ENCODE measurements at places on chromosomes 6 and 20.

DNA sequence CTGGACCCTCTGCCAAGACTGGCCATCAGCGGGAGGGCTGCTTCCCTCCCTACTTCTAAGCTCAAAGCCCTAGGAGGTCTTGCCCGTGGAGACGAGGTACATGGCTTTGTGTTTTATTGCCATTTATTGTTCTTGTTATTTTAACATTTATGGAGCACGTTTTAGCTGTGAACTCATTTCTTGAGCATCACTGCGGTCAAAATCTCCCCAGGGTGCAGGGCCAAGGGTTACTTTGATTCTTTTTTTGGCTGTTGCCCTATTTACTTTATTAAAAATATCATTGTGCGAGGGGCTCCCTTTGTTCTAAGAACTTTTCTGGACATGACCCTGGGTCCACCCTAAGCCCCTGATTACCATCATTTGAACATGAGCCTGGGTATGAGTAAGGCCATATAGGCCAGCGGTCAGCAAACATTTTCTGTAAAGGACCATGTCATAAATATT lies 51.6 kb downstream of the EYA2 start:
- DNase-seq = no peak

DNA sequence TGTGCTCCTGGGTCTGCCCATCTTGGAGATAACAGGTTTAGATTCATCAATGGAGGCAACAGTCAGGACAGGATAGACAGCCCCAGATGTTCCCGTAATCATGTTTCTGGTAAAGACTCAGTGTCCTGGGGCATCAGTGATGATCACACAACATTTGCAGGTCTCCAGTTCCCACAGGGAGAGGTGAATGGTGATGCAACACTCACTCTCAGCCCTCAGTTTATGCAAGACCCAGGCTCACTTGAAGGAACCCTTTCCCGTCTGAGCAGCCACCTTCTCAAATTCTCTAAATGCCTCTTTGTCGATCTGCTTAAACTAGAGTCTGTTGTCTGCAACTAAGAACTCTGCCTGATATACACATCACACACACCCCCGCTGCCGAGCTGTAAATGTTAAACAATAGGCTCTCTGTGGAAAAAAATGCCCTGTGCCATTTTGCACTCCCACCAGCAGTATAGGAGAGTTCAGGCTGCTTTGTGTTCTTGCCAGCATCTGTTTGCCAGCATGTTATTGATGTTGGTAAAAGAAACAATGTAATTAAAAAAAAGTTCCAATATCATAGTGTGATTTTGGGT lies 30.1 kb upstream of the SCP2D1 start:
- DNase-seq = no peak

- DNase-seq = no peak
These were observed 28.0 kb downstream of the RREB1 start for GRCh38 chr6:7135755-7136154.

GRCh38 chr6:85449818-85450759 lies at the start of gene NT5E:
Gene NT5E (plus strand): TSS chr6:85450083. CDS start chr6:85450140, 57 bp downstream.
- peak; percentile 87 for DNase-seq

- no peak for DNase-seq
These were observed at the start of gene COL19A1 for GRCh38 chr6:69866351-69866769. Gene COL19A1 (plus strand): TSS chr6:69866556. CDS start chr6:69879568, 13,012 bp downstream.

DNA sequence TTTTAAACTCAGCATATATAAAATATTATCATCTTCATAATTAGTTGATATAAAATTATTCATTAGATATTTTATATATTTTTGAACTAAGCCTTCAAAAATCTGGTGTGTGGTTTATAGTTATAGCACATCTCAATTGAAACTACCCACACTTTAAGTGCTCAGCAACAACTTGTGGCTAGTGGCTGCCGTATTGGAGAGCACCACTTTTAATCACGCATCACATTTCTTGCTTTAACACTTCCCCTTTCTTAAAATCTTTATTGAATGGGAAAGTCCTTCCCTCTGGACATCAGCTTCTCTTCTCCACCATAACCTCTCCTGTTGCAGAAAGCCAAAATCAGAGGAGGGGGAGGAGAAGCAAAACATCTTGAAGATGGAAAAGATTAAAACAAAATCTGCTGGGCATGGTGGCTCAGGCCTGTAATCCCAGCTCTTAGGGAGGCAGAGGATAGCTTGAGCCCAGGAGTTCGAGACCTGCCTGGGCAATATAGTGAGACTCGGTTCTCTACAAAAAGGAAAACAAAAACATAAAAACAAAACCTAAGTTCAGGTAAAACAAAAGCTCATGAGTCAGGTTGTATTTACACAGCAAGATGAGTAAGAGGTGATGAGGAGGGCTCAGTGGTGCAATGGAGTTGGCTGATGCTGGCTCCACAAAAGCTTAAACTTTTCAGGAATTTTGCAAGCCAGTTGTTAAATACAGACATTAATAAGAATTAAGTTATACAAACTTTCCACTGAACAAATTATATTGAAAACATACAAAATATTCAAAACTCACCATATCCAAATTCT lies 237.0 kb upstream of the SUPT3H start:
- no peak for DNase-seq

GRCh38 chr6:158329531-158329930 lies 17.3 kb downstream of the TULP4 start:
- DNase-seq = no peak

All from AG08395 (cell line).